ENCODE measurements at places on chromosomes 4 and X. TPM values are rescaled to one million over a fixed set of nuclear protein-coding genes. Genes with fewer than 3 reads are reported as not detected.

C1QTNF7 gene
- polyA plus RNA-seq, result 0.54 TPM

NPY1R gene
- polyA plus RNA-seq, result 11.6 TPM

DNA sequence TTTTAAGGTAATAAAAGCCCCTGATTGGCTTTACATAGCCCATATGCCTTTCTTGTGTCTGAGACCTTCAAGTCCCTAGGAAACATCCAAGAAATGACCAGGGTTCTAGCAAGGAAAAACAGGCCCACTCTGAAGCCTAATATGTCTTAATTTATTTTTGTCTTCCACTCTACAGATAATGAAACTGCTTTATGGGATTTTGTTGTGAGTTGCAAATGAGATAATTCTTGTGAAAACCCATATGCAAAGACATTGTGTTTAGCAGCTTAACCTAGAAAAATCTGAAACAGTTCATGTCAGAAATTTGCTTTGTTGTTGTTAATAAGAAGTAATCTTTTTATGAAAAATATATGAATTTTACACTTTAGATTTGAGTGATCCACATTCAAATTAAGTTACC is 190.7 kb upstream of the BMP3 start:
- DNase-seq, result no peak

CTSO gene
- 19.8 TPM for polyA plus RNA-seq

DNA sequence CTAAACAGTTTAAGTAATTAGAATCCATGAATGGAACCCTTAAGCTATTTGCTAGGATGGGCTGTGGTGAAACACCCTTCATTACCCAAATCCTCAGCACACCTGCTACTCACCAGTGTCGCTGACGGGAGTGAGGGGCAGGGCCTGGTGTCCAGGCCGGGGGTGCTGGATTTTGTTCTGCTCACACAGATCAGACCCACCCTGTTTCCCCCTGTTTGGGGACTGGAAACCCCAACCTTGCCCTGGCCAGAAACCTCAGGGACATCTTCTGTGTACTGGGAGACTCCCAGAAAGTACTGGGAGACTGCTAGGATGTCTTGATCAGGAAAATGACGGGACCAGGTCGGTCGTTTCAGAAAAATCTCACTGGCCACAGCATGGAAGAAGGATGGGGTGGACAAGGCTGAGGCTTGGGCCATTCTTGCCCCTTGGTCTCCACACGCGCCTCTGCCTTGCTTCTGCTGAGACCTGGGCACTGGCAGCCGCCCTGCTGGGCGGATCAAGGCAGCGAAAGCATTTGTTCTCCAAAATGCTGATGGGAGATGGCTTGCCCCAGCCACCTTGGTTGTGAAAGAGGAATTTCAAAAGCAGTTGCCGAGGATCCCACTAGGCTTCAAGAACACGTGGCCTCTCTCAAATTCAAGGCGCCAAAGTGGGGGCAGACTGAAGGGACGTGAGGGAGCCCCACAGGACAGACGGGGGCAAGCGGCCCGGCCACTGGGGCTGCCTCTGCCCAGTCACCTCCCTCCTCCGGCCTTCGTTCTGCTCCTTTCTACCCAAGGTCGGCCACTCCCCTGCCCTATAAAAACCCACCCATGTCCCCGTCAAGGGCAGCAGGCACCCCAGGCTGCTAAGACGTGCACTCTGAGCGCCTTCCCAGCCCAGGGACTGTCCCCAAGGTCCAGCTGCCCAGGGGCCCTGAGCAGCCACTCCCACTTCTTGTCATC is 23.5 kb upstream of the PDE6B start:
- DNase-seq, result no peak

KLHL4 gene
- 7.0 TPM for polyA plus RNA-seq

GRCh38 chr4:103374758-103375157 is 176.6 kb upstream of the CENPE start:
- no peak for DNase-seq

DNA sequence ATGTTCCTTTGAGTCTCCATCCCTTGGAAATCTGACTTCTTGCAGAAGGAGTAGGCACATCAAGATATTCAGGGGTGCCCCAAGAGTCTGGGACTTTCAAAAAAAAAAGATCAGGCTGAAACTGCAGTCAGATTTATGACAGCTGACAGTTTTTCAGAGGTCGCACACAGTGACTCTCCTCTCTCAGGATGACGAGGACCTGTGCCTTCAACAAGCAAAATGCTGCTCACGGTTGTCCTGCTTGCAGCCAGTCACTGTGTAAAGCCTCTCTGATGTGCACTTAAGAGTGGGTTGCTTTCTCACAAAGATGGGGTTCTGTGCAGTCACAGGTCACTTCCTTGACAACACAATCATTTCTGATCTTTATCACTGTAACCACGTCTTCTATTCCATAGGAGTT is 178.2 kb downstream of the PTTG2 start:
- DNase-seq, result no peak

GRCh38 chrX:14359316-14359715 is 170.0 kb upstream of the GLRA2 start:
- no peak for DNase-seq

DNA sequence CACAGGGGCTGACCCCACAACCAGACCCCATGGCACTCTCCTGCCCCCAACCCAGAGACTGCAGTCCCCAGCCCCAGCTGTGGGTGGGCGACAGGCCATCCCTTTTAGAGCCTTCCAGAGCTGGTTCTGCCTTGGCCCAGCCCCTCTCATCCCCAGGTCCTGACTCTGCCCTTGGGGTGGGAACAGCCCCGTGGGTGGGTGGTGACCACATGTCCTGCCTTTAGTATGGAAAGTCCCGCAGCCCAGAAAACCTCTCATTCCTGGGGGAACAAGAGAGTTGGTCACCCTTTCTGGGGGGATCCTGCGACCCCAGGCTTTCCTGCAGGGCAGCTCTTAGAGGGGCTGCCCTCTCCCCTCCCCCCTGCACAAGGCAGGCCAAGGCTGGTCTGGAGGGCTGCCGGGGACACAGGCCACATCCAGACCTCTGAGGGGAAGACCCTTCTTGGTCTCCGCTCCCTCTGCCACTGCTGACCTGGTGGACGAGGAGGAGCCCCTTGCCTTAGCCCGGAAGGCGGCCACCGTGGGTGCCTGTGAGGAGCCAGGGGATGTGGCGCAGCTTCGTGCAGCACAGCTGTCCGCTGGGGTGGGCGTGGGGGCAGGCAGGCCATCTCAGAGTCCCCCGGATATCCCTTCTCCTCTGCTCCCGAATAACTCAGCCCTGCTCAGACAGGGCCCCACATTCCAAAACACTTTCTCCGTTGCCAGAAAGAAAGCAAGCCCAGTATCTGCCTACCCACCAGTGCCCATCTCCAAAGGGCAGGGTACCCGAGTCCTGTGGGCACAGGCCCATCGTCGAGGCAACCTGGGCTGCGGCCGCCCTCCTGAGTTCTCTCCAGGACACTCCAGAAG is 6.7 kb upstream of the MXD4 start:
- DNase-seq, result no peak
